ENCODE measurements at places on chromosomes 7 and 10.

- DNase-seq, result no peak
Observed at GRCh38 chr10:89388806-89389205, 3.6 kb upstream of the IFIT1 start.

GRCh38 chr10:4100380-4100779 is 315.4 kb upstream of the KLF6 start:
- DNase-seq, result no peak

GRCh38 chr7:117021986-117022385 is 68.7 kb downstream of the ST7 start:
- DNase-seq, result no peak

DNA sequence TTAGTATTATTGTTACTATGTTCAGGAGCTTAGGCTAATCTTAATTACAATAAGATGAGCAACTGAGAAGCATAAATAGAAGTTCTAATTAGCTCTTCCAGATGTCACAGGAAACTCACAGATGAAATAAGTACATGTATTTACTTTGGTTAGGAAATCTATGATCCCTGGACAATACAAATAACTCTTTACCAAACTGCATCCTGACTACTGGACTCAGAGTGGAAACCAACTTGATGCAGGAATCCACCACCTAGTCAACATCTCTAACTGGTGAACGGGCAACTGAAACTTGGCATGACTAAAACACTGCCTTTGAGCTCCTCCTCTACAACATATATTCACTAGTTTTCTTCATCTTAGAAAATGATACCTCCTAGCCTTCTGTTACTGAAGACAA is 193.2 kb downstream of the AGMO start:
- DNase-seq, result no peak

- DNase-seq, result no peak
Observed at GRCh38 chr10:34112171-34112782, 702.8 kb downstream of the PARD3 start.

DNA sequence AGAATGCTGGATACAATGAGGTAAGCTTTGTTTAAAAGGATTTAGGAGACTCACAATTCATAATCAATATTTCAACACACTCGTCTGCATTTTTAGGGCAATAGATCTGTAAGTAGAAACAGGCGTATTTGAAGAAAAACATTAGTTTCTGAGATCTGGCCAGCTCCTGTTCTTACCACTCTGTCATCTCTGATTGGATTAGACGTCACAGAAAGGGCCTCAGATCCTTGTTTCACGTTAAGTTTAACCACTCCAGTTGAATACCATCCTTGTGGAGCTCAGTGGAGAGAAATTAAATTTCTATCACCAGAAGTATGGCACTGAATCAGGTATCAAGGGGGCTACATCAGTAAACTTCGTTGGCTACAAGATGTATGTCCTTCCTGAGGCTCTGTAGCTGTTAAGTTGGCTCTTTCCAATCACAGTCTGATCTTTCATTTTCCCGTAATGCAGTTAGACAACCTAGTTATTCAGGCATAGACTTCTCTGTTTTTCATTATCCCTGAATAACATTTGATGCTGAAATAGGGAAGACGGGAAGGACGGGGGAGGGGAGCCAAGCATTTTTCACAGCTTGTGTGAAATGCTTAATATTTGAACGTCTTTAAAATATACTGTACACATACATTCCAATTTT is 659.2 kb upstream of the GALNT17 start:
- DNase-seq, result no peak

- DNase-seq, result no peak
Observed at GRCh38 chr7:117673839-117674238, 194.0 kb downstream of the CFTR start.

- DNase-seq, result peak; percentile 87
Observed at GRCh38 chr10:122112625-122113160, 123.7 kb downstream of the TACC2 start.

DNA sequence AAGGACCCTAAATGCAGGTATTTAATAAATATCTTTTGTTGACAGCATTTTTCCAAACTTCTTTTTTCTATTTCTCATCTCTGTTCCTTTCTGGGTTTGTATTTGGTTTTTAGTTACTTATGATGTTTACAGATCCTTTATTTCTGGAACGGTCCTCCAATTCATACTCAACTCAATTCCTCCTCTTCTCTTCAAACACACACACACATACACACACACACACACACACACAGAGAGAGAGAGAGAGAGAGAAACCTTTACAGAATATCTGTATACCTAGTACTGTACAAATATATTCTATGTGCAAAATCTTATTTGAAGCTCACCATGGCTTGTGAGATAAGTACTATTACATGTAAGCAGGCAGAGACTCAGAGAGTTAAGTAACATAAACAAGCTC is 21.6 kb upstream of the GOT1 start:
- DNase-seq, result no peak

GRCh38 chr7:1664711-1665548 is 5.1 kb upstream of the ELFN1 start:
- no peak for DNase-seq

- DNase-seq, result no peak
Observed at GRCh38 chr7:108430664-108431063, 25.6 kb downstream of the NRCAM start.

- peak; percentile 74 for DNase-seq
Observed at GRCh38 chr10:15461353-15462108, 90.4 kb upstream of the FAM171A1 start.

GRCh38 chr7:155256761-155257481 is 40.8 kb upstream of the INSIG1 start:
- DNase-seq, result no peak

DNA sequence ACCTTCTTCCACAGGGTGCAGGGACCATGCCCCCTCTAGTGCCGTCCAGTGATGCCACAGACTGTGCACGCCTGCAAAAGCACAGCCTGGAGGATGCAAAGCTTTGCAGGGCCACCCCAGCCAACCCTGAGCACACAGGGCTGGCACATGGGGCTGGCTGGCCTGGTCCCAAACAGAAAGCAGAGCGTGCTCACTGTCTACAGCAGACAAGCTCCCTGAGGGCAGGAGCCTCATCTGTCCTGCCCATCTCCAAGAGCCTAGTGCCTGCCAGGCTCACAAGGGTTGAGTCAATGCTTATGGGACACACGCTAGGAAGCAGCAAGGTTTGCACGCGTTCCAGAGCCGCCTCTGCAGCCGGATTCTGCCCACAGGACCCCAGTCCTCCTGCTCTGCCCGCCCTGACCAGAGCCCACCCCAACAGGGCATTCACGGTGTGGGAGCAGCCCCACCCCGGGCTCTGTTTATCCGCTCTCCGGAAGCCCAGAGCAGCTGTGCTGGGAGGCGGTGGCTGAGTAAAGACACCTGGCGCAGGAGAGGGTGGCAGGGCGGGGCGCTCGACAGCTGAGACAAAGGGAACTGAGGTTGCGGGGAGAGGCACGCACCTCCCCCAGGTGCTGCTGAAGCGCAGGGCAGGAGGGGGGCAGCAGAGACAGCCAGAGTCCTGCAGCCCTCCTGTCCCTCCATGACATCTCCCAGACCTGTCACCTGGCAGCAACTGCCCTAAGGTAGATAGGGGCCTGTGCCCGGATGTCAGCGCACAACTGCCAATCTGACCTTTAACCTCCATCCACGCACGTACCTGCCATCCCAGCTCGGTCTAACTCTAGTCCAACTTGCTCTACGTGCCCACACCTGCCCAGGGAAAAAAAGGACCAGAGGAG is 4.3 kb downstream of the KCNH2 start:
- no peak for DNase-seq

DNA sequence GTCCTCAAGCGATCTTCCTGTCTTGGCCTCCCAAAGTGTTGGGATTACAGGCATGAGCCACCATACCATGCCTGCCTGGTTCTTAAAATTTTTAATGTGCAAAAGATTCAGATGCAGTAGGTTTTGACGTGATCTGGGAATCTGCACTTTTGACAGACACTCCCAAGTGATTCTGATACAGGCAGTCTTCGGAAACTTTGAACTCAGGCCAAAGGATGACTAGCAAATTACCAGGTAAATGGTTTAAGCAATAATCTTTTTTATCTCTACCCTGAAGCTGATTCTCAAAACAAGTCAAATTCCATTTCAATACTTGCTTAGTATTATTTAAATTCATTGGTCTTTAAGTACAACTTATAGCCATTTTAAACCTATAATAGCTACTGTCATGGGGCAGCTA is 2.6 kb upstream of the ADO start:
- no peak for DNase-seq

- DNase-seq, result no peak
Observed at GRCh38 chr7:40583667-40584444, 449.1 kb downstream of the SUGCT start.

DNA sequence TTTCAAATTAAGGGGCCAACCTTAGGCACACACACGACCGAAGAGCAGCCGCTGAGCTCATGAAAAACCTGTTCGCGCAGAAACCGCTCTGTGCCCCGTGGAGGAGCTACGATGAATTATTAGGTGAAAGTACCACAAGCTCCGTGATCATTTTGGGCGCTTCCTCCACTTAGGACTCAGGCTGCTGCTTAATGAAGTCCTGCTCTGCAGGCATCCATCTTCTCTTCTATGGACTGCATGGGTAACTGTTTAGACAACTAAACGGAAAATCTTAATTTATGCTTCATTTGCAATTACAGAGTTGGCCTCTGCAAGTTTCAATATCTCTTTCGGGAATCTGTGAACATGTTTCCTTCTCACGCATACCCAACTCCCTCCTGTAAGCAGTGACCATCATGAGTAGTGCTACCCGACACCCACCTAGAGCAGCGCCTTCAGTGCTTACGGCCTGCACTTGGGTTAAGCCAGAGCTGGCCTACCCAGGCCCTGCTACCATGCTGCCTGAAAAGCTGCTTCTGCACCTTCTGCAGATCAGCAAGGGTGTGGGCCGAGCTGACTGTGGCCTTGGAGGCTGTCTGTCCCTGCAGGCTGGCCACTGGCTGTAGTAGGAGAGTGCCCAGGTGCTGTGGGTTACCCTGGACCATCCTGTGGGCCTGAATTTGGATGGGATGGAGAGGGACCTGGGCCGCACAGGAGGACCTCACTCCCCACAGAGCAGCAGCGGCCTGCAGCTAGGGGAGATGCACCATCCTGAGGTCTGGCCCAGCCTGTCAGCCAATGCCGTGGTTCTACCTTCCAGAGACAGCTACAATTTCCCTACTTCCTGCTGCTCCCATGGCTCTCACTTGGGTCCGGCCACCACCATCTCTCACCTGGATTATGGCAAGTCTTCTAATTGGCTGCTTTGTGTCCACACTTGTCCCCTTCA is 36.0 kb downstream of the GNA12 start:
- no peak for DNase-seq

GRCh38 chr10:25578061-25578460 is 356.0 kb upstream of the MYO3A start:
- no peak for DNase-seq

DNA sequence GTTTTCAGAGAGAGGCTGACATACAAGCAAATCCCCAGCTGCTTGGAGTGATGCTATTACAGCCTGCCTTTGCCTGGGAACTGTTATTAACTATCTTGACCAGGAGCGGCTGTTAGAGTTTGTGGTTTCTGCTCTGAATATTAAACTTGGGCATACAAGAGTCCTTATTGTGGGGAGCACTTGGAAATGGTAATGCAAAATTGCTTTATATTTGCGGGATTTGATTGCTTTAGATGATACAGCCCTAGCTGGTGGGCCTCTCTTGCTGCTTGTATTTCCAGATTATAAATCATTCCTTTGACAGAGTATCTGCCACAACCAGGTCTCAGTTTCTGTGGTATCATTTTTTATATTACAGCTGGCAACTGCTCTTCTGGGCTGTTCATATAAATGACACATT is 101.9 kb upstream of the FAM204A start:
- no peak for DNase-seq

- no peak for DNase-seq
Observed at GRCh38 chr7:35670856-35671569, 23.9 kb downstream of the HERPUD2 start.

- no peak for DNase-seq
Observed at GRCh38 chr7:16599860-16600259, 45.7 kb downstream of the ANKMY2 start.

DNA sequence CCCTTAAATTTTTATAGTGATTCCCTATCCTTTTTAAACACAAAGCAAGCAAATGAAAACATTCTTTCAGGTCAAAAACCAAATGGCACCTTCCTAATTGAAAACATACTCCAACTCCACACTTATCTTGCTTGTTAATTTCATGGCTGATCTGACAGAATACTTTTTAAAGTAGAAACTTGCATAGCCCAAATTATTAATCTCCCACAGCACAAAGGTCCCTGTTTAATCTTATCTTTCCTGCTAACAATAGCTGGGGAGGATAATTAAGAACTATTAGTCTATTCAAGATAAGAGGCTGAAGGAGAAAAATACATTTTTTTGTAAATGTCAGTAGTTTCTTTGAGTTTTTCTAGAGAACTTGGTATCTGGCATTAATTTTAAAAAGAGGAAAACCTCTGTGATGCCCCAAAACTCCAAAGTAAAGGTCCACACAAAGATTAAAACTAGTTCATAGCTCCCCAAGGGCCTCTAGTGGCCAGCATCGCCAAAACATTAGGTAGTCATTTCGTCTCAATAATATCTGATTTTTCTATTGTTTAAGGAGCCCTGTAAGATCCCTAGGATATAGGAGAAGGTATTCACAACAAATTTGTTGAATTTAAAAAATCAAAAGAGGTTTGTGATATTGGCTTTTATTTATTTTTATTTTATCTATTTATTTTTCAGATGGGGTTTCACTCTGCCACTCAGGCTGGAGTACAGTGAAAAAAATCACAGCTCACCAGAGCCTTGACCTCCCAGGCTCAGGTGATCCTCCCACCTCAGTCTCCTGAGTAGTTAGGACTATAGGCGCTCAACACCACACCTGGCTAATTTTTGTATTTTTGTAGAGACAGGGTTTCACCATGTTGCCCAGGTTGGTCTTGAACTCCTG is 14.7 kb downstream of the CDNF start:
- DNase-seq, result no peak

- no peak for DNase-seq
Observed at GRCh38 chr10:63922468-63923284, 401.5 kb downstream of the REEP3 start.

- DNase-seq, result no peak
Observed at GRCh38 chr10:29144126-29144525, 144.7 kb upstream of the LYZL1 start.

- DNase-seq, result no peak
Observed at GRCh38 chr10:130220251-130221185, 84.3 kb downstream of the GLRX3 start.

DNA sequence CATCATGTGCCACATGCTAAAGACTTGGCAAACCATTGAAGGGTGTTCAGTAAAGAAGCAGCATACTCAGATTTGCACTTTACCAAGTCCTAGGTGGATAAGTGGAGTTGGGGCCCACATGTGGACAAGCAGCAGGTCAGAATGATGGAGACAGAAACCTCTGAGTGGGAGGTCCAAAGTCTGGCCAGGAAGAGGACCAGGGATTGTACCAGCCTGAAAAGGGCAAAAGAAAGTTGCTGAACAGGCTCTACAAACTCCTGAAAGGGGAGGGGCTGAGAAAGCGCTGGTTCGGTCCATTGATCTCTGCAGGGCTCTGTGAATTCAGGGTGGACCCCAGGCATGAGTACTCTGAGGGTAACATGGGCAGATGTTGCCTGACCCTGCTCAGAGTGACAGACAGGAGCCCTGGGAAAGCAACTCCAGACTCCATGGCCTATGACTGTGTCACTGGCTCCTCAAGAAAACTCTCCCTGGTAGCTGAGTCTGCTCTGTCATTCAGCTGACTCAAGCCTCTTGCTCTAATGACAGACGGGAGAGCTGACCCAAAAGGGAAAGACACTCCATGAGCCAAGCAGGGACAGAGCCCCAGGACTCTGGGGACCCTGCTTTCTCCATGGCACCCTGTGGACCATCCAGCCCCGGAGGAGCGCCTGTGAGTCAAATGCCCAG is 68.5 kb downstream of the TBXAS1 start:
- no peak for DNase-seq
